Sigmoid colon (tissue), 7 donors: ENCODE measurements at places on chromosomes 6 and 20. TPM values are rescaled to one million over a fixed set of nuclear protein-coding genes. Genes with fewer than 3 reads are reported as not detected.
A peak's percentile ranks its signal among the peaks of the same experiment; 100 is the strongest.

The SLC4A11 gene
- 0.36 TPM for total RNA-seq

The UNC5CL gene
- total RNA-seq = 0.55 TPM

DNA sequence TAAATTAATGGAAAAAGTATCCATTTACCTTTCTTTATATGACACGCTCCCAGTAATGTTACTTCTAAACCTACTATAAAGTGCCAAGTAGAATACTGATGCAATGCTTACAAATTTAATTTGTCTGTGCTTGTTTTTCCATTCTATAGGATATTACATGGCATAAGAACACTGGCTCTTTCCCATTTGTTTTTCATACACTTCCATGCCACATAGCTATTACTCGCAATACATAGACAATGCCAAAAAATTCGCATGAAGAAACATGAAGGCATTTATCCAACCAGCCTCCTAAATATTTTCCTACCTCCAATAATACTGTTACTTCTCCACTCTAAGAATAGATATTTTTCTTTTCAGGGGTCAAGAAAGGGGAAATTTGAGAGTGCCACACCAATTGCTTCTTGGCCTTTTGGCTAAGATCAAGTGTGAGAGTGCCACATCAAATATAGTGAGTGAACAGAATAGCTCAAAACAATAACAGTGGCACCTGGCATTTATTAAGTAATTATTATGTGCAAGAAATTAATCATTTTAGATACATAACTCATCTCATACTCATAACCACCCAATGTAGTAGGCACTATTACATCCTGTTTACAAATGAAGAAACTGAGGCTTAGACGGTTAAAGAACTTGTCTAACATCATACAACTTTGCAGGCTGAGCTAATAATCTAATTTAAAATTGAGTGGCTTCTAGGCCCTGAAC is 845 bp upstream of the DST start:
- H3K4me3 ChIP-seq = no peak overlapping the region
- peak overlapping the region; percentile 21 for H3K27ac ChIP-seq

DNA sequence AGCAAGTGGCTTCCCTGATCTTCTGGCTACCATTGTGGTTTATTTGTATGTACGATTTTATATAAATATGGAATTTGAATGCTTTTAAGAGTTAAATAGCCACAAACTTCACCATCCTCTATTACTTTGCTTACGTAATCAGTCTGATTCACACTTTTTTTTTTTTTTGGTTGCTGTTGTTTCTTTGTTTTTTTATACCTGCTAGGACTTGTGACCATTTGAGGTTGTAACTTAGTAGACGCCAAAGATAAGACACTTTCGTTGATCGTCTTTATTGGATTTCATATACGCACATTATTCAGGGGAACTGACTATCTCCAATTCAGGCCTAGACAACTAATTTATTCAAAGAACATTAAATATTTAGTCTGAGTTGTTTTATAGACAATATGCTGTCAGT is 559.0 kb downstream of the CBLN4 start:
- no peak for DNase-seq
- no peaks in the 10 kb centered on the region for H3K27me3 ChIP-seq
- no peak overlapping the region for H3K27ac ChIP-seq
- no peaks in the 10 kb centered on the region for H3K4me1 ChIP-seq
- H3K4me3 ChIP-seq = no peak overlapping the region
- no peaks in the 10 kb centered on the region for H3K36me3 ChIP-seq

The SLC17A2 gene
- total RNA-seq = not detected

The PHACTR3 gene
- 0.33 TPM for total RNA-seq

DNA sequence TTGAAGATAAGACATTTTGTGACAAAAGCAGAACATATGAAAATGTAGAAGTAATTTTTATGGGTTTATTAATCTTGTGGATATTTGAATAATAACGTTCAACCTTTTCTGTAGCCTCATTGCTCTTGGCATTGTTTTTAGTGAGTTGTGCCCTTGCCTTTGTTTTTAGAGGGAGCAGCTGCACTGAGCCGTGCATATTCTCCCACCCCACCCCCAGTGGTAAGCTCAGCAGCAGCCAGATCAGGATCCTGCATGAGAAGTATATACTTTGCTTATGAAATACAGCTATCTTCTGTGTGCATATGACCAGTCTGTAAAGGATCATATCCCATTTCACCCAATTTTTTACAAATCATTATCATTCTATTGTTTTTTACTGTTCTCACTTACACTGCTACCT is 184.2 kb downstream of the COL9A1 start:
- no peak for DNase-seq
- H3K4me1 ChIP-seq = no peaks in the 10 kb centered on the region
- H3K27me3 ChIP-seq = no peaks in the 10 kb centered on the region
- H3K4me3 ChIP-seq = no peak overlapping the region
- H3K36me3 ChIP-seq = no peaks in the 10 kb centered on the region
- no peak overlapping the region for H3K27ac ChIP-seq
